ENCODE measurements at places on chromosomes 3 and 15.

DNA sequence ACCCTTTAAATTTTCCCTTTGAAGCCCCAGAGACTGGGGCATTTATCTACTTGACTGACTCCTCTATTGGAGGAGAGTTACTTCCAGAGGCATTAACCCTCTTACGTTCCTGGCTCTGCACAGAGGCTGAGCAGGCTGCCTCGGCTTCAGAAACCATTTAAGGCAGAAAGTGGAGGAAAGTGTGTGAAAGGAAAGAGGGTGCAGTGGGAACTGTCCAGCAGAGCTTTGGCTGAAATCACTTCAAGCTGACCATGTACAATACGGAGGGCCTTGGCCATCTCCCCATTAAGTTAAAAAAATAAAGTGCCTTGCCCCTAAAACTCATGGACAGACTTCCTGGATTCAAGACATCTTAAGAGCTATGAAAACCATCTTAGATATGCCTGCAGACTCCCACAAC is 238.7 kb downstream of the SV2B start:
- DNase-seq = no peak

GRCh38 chr3:24110051-24110450 is 165.0 kb downstream of the NR1D2 start:
- no peak for DNase-seq

GRCh38 chr3:120095979-120096426 is 1.8 kb upstream of the GSK3B start:
- DNase-seq = no peak

DNA sequence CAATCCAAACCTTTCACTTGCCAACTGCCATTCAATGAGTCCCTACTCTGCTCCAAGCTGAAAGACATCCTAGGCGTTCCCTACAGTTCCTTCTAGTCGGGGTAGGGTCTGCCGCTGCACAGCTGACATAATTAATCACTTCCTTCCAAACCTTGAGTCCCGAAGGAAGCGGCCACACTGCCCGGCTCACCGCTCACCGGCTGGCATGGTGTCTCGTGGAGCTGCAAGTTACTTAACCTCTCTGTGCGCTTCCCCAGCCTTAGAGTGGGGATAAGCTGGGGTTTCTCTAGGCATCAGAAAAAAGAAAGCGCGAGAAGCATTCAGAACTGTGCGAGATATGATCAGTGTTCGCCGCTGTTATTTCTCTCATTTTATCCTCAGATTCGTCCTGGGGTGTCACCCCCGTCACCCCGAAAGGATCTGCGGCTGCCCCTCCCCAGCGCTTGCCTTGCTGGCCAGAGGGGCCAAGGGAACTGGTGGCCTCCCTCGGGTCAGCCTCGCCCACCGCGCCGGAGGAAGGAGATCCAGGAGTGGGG is 748 bp downstream of the MRPS25 start:
- DNase-seq = no peak

GRCh38 chr3:42914771-42915515 is 9.0 kb downstream of the ZNF662 start:
- no peak for DNase-seq
